ENCODE measurements at places on chromosomes 3 and 15.

DNA sequence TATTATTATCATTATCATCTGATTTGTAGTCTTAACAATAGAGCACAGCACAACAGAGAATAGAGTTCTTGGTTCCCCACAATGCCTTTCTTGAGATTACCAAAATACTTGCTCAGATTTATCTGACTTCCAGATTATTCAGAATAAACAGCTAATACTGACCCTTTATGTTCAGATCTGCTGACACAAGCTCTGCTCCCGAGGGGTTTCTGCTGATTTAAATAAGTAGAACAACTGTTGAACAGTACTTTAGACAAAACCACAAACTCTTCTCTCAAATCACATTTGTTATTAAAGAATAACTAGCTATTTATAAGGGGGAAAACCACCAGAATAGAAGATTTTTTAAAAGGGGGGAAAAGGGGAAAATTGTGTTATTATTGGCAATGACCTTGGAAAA, 380.2 kb upstream of the ATP11B start:
- DNase-seq, result no peak

DNA sequence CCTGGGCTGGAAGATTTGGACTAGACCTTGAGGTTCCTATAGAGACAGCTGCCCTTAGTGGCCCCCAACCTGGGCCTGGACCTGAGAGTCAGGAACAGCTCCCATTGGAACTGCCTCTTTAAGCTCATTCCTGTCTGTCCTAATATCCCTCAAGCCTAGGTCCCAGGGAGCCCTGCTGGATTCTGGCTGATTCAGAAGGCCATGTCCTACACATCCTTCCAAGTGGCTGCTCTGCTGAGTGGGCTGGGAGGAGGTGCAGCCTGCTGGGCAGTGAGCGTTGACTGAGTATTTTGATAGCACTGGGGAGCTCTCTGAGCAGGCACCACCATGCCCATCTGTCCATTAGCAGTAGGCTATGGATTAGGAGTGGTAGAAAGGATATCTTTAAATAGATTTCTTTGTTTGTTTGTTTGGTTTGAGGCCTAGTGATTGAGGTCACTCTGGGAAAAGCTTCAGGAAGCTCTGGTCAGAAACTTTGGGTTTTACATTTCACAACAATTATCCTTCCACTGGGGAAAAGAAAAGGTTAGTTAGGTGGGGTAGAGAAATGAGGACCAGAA, 54.6 kb upstream of the ATOSA start:
- DNase-seq, result no peak

DNA sequence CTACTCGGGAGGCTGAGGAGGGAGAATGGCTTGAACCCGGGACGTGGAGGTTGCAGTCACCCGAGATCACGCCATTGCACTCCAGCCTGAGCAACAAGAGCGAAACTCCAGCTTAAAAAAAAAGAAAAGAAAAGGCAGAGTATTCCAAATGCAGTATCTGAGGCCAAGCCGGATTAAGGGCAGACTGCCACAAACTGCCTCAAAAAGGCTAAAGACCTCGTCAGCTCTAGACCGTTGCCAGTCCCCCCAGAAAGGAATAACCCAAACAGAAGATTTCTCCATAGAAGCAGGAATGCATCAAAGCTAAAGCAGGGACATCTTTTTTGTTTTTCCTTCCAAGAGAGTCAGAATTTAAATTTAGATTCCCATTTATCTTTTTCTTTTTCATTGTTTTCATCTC, 72.9 kb downstream of the TM4SF4 start:
- no peak for DNase-seq

GRCh38 chr3:195556390-195556789, 13.3 kb upstream of the PPP1R2 start:
- no peak for DNase-seq

GRCh38 chr3:160078533-160078932, 89.9 kb downstream of the IL12A start:
- no peak for DNase-seq
